ENCODE measurements at places on chromosomes 2 and 18. TPM values are rescaled to one million over a fixed set of nuclear protein-coding genes. Genes with fewer than 3 reads are reported as not detected.

The CRYGD gene
- not detected for polyA plus RNA-seq

The MC4R gene
- polyA plus RNA-seq = 0.14 TPM

The CROCC2 gene
- polyA plus RNA-seq = not detected

The DCDC2C gene
- polyA plus RNA-seq = not detected

The RIT2 gene
- polyA plus RNA-seq = not detected

The DAPL1 gene
- not detected for polyA plus RNA-seq

The COLEC12 gene
- 19.4 TPM for polyA plus RNA-seq

GRCh38 chr2:84435345-84436025, 23.6 kb downstream of the SUCLG1 start:
- peak; percentile 51 for DNase-seq

- no peak for DNase-seq
Observed at GRCh38 chr2:191329841-191330240, 84.6 kb downstream of the MYO1B start.

- DNase-seq = peak; percentile 76
Observed at GRCh38 chr2:120174963-120175581, 48.1 kb downstream of the TMEM185B start.

- peak; percentile 68 for DNase-seq
Observed at GRCh38 chr2:212145121-212145520, 393.5 kb downstream of the ERBB4 start.

DNA sequence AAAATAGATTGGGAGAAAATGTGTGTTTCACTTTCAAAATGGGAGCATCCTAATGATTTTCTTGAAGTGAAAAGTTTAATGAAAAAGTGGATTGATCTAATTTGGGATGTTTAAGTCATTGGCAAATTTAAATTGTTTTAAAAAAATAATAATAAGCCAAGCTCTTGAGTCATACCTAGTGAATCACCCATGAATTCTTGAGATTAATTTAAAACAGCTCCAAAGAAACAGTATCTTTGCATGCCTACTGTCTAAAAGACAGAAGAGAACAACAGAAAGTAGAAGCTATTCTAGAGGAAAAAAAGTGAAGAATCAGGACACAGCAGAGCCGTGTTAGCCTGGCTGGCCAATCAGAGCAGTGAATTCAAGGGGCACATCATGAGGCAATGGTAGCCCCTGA, 7.7 kb downstream of the ACVR1C start:
- peak; percentile 71 for DNase-seq

GRCh38 chr2:199772035-199772976, 78.7 kb downstream of the FTCDNL1 start:
- no peak for DNase-seq

DNA sequence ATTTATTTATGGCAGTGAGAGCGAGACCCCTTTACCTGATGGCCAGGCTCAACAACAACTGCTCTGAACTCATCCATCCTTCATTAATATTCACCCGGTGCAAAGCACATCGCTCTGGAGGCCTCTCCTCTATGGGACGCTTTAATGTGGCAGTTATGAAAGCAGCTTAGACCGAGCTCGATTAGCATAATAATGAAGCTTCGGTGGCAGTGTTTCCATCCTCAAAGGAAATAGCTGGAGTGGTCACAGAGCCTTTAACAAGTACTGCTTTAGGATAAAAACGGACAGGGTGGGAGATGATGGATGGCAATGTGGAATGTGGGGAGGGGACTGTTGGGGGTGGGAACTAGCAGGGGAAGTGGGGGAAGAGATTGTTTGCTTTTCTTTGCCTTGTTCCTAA, 243.9 kb downstream of the SLC4A3 start:
- no peak for DNase-seq

DNA sequence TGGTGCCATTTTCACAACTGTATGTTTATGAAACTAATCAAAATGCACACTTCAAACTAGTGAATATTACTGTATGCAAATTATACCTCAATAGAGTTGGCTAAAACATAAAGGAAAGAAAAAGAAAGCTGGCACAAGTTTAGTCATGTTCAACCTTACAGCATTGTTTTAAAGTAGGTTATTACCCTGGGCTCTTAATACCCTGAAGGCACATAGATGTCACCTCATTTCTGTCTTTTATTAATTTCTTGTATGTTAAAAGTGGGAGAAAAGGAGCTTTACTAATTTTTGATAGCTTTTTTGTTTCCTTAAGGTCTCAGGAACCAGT, 32.7 kb downstream of the TMEM131 start:
- DNase-seq = no peak

DNA sequence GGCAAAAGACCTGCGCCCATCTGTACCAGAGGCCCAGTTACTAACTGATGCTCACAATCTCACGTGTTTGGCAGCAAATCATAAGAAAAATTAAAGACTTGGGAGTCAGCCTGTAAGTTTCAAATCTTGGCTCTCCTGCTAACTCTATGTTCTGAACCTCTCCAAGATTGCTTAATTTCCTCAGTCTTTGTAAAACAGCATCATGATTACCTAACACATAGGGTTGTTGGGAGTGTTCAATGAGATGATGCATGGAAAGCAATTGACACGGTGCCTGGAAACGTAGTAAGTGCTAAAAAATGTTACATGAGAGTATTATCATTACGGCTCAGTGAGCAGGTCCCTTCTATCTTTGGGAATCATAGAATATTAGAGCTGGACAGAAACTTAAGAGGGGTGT, 497.6 kb upstream of the TCF4 start:
- DNase-seq = peak; percentile 95

GRCh38 chr2:3456125-3456524, 63.2 kb downstream of the ADI1 start:
- DNase-seq = no peak

DNA sequence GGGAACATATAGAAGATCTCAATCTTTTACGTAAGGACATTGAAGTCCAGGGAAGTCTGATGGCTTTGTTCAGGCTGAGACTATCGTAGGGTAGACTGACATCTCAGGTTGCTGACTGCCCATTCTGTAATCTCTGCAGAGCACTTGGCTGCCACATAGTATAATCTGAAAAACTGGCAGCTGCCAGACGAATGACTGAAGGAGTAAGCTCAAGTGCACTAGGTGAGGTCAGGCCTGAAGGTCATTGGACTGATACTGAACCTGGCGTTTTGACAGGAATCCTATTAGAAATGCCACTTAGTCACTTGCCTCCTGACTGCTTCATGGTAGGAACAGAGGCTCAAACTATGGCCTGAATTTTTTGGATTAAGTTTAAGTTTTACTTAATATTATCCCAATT, 23.5 kb downstream of the GPD2 start:
- DNase-seq = no peak

DNA sequence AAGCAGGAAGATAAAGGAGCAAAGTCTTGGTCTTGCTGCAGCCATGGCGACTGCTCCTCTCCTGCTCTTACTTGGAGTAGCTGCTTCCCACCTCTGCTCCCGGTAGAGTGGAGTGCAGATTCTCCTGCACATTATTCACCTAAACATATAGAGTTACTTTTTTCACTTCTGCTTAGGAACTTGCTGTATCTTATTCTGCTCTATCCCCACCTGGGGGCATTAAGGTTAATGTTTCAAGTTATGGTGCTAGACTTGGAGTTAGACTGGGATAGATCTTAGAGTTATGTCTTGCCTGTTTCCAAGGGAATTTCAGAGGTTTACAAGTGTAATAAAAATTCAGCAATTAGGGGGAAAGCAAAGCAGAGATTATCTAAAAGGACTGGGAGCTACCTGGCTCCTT, 144.2 kb downstream of the SETBP1 start:
- DNase-seq = no peak

DNA sequence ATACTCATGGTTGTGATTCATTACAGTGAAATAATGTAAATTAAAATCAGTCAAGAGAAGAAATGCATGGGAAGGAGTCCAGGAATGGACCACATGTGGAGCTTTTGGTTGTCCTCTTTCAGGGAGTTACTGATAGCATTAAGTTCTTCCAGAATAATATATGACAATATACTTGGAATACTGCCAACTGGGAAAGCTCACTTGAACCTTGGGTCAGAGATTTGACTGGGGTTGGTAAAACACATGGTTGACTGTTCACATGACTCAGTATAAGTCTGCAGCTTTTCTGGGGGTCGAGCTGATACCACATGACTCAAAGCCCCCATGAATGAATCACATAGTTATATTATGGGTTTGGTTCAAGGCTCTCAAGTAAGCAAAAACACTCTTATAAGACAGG, 1109.0 kb upstream of the CHAC2 start:
- DNase-seq = peak; percentile 58

- DNase-seq = peak; percentile 87
Observed at GRCh38 chr2:133667085-133667484, 98.8 kb upstream of the NCKAP5 start.

DNA sequence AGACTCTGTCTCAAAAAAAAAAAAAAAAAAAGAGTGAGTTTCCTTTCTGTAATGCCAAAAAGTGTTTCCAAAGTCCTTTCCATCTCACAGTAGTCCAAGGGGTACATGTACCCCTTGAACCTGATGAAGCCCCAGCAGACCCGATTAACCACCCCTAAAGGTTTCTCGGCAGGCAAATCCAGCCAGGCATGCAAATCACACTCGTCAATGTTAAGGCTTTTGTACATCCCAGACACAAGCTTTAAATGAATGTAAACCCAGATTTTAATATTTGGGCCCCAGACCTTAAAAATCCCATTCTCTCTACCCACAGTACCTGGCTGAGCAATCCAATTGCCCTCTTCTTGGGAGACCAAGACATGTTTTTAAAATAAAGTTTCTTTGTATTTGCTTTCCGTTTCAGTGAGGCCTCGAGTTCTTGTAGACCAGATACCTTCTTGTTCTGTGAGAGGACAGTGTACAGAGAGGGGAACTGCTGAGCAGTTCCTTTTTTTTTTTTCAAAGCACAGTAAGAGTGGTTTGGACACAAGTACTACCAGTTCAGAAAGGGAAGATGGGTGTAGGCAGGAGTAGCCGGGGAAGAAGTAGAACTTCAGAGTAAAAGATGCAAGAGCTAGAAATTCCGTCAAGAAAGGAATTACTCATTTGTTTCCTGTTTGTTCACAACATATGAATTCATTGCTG, at the start of gene NLRC4:
NLRC4 (minus strand) TSS at position 465 of the 684 bp plus-strand sequence. CDS start 8,111 bp downstream, outside the sequence.
- no peak for DNase-seq

- DNase-seq = no peak
Observed at GRCh38 chr2:207144173-207144785, 21.5 kb downstream of the KLF7 start.

- DNase-seq = peak; percentile 76
Observed at GRCh38 chr2:196592331-196592910, 47.1 kb upstream of the CCDC150 start.

GRCh38 chr2:156539086-156539860, 103.1 kb downstream of the GPD2 start:
- DNase-seq = no peak

- DNase-seq = peak; percentile 30
Observed at GRCh38 chr2:45439788-45440773, 171.0 kb downstream of the SRBD1 start.

GRCh38 chr18:59952283-59953007, 52.6 kb downstream of the PMAIP1 start:
- no peak for DNase-seq

DNA sequence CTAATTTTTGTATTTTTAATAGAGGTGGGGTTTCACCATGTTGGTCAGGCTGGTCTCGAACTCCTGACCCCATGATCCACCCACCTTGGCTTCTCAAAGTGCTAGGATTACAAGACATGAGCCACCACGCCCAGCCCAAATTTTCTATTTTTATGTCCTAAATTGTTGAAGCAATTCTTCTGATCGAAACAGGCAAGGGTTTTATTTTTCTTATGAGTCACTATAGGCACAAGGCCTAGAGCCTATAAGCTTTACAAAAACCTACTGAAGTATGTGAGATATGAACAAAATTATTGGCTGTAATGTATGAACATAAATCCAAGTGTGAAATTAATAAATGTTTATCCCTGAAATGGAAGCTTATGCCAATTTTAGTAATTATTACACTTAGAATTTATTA, 464.2 kb upstream of the NRP2 start:
- peak; percentile 50 for DNase-seq

DNA sequence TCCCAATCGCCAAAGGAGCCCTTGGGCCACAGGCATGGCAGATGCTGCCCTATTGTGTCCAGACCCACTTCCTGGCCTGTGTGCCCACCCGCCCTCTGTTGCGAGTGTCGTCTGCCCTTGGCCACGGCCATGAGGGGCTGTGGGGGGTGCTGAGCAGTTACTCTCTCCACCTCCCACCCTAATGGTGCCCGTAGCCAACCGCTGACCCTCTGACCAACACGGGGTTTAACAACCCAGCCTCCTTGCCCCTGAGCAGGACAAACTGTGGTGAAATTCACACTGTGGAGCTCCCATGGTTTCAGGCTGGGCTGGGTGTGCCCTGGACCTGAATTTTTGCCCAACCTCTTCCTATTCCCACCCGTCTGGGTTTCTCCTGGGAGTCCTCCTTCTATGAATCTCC, 145.7 kb upstream of the HDAC4 start:
- no peak for DNase-seq

DNA sequence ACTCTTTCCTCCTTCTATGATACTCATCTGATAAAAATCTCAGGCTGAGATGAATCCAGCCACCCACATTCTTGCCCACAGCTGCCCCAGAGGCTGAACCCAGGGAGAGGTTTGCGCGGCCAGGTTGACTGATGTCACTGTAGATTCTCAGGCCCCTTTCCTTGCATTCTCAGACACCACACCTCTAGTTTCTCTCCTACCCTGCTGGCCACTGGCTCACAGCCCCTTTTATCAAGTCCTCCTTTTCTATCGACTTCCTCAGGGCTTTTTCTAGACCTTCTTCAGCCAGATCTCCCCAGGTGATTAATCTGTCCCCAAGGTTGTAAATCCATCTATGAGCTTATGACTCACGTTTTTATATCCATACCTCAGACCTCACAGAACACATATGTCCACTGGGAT, 99.8 kb downstream of the TACR1 start:
- peak; percentile 54 for DNase-seq

DNA sequence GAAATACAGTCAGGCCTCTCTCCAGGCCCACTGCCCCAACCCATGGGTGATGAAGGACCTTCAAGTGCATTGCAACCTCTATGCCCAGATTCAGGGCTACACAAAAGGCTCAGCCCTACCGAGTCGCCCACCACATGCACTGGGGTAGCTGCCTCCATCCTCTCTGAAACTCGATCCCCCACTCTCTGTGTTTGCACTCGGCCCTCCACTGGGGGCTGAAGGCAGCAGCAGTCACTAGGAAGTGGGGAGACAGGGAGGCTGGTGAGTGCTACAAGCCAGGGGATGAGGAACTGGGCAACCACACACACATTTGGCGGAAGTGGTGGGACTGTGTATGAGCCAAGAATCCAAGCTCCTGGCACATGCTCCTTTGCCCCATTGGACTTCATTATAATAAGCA, 94.6 kb downstream of the CERS6 start:
- no peak for DNase-seq

- DNase-seq = no peak
Observed at GRCh38 chr2:156079845-156080244, 252.7 kb downstream of the NR4A2 start.

DNA sequence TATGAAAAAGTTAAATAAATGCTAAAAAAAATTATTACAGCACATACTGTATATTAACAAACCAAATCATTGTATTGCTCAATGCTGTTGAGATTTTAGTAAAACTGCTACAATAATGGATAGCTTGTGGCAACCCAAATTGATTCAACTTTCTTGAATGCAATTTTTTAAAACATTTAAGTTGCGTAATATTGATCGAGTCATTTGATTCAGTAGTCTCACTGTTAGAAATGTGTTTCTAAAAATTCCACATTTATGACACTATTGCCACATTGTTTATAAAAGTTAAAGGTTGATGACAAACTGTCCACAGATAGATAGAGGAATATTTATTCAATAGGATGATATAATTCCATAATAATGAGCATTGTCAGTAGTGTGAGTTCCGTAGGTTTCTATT, 640.7 kb upstream of the CRIM1 start:
- DNase-seq = no peak
